ENCODE measurements at places on chromosomes 3 and 15. TPM values are rescaled to one million over a fixed set of nuclear protein-coding genes. Genes with fewer than 3 reads are reported as not detected.

GRCh38 chr15:36774765-36775164 is 195.3 kb downstream of the CDIN1 start:
- DNase-seq, result no peak

Gene TPM1
- total RNA-seq, result 11.2 TPM

Gene AHSG
- total RNA-seq, result not detected

GRCh38 chr3:131602011-131602779 is 99.4 kb upstream of the MRPL3 start:
- no peak for DNase-seq

Gene COL7A1
- 1.1 TPM for total RNA-seq

DNA sequence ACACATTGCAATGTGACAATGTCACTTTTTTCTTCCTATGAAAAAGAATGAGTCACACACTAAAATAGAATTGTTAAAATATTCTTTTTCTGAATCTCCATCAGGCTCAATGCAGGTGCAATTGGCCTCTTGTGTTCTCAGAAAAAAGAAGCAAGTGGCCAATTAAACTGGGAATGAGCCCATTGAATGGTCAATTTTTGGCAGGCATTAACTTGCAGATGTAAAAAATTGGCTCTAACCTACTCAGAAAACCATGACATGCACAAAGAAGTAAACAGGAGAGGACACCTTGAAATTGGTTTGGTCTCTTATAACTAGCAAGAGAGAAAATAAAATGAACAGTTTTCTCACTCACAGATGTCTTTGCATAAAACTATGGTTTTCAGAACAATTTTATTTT is 820.8 kb downstream of the TBL1XR1 start:
- no peak for DNase-seq

Gene ZBBX
- total RNA-seq, result not detected

Gene MITF
- total RNA-seq, result 0.44 TPM

GRCh38 chr15:62617741-62618140 is 424.8 kb upstream of the TPM1 start:
- DNase-seq, result no peak
